ENCODE measurements at places on chromosomes 5 and 9. TPM values are rescaled to one million over a fixed set of nuclear protein-coding genes. Genes with fewer than 3 reads are reported as not detected.

- no peaks in the 10 kb centered on the region for H3K4me1 ChIP-seq
- no peak overlapping the region for H3K27ac ChIP-seq
- no peaks in the 10 kb centered on the region for H3K36me3 ChIP-seq
- H3K4me3 ChIP-seq = no peak overlapping the region
- no peaks in the 10 kb centered on the region for H3K27me3 ChIP-seq
- DNase-seq = no peak
Measured at GRCh38 chr5:96195123-96195522, 233.5 kb upstream of the ELL2 start.

DNA sequence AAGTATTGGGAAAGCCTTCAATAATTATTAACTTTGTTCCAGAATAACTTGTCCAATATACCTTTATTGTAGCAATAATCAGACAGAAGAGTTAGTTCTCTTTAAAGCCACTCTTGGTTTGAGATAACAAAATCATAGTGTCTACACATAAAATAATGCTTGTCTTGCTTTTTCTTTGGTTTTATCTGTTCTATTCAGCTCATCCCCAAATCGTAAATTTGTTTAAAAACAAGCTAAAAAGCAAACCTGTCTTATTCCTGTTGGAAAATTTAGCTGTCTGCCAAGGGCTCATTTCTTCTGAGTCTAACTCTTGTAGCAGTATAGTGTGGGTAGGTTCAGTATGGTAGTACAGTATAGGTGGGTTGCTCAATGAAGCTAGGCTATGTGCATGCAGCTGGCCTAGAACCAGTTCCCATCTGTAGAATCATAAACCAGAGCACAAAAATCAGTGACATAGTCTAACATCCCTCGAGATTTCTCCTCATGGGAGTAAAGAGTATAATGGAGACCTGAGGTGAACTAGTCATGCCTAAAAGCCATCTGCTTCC lies 17.9 kb upstream of the APBA1 start:
- no peaks in the 10 kb centered on the region for H3K4me1 ChIP-seq
- H3K27me3 ChIP-seq = no peaks in the 10 kb centered on the region
- H3K27ac ChIP-seq = no peak overlapping the region

GRCh38 chr5:61289669-61290306 lies 42.3 kb upstream of the ZSWIM6 start:
- H3K36me3 ChIP-seq = no peaks in the 10 kb centered on the region
- peaks cover 8% of the 10 kb centered on the region for H3K4me1 ChIP-seq
- no peak overlapping the region for H3K27ac ChIP-seq
- no peak overlapping the region for H3K4me3 ChIP-seq
- no peak for DNase-seq

DNA sequence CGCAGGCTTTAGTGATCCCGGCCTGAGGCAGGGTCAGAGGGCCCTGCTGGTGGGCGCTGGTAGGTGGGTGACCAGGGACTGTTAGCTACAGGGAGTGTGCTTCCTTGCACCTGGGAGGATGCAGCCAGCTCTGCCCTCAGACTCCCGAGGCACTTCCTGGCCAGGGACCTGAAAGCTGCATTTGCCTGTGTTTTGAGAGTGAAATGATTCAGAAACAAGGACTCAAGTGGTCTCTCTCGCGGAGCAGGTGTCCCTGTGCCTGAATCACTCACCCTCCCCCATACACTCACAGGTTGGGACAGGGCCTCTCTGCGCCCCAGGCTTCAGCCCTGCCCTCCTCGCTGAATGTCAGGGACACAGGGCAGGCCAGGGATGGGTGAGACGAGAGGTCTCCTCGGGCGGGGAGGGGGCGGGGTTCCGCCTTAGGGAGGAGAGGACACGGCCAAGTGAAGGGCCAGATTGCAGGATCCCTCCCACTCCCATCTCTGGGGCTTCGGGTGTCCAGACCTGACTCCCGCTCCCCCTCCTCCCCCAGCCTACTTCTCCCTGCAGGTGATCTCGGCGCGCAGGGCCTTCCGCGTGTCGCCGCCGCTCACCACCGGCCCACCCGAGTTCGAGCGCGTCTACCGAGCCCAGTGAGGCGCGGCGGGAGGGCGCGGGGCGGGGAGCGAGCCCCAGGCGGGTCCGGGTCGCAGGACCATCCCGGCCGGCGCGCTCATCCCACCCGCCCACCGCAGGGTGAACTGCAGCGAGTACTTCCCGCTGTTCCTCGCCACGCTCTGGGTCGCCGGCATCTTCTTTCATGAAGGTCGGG lies 1.5 kb downstream of the LTC4S start:
- no peak for DNase-seq
- H3K27me3 ChIP-seq = no peaks in the 10 kb centered on the region

GRCh38 chr9:31983895-31984294 lies 400.5 kb upstream of the ACO1 start:
- no peak overlapping the region for H3K27ac ChIP-seq
- H3K27me3 ChIP-seq = no peaks in the 10 kb centered on the region
- no peak for DNase-seq
- no peaks in the 10 kb centered on the region for H3K36me3 ChIP-seq

- no peak overlapping the region for H3K4me3 ChIP-seq
- no peaks in the 10 kb centered on the region for H3K4me1 ChIP-seq
- no peak overlapping the region for H3K27ac ChIP-seq
- no peak for DNase-seq
- peaks cover 8% of the 10 kb centered on the region for H3K36me3 ChIP-seq
Measured at GRCh38 chr9:98231770-98232478, 23.5 kb downstream of the TBC1D2 start.

GRCh38 chr5:160792281-160792680 lies 59.7 kb downstream of the ATP10B start:
- no peak overlapping the region for H3K27ac ChIP-seq
- no peaks in the 10 kb centered on the region for H3K27me3 ChIP-seq
- H3K36me3 ChIP-seq = no peaks in the 10 kb centered on the region
- H3K4me3 ChIP-seq = no peak overlapping the region
- peaks cover 3% of the 10 kb centered on the region for H3K4me1 ChIP-seq

DNA sequence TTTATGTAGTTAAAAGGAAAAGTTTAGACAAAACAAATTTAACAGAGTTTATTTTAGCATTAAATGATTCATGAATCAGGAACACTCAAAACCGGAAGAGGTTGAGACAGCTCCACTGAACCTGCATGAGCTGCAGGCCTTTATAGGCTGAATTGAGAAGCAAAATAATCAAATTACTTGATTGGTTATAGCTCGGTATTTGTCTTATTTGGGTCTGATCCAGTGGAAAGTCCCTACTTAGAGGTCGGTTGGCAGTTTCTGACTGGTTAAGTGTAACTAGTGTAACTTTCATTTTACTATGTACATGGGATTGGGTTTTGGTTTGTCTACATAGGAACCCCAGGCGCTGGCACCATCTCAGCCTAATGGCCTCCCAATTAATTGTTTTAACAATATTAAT lies 74.1 kb upstream of the PIK3R1 start:
- no peak for DNase-seq
- H3K27me3 ChIP-seq = no peaks in the 10 kb centered on the region
- no peak overlapping the region for H3K4me3 ChIP-seq

DNA sequence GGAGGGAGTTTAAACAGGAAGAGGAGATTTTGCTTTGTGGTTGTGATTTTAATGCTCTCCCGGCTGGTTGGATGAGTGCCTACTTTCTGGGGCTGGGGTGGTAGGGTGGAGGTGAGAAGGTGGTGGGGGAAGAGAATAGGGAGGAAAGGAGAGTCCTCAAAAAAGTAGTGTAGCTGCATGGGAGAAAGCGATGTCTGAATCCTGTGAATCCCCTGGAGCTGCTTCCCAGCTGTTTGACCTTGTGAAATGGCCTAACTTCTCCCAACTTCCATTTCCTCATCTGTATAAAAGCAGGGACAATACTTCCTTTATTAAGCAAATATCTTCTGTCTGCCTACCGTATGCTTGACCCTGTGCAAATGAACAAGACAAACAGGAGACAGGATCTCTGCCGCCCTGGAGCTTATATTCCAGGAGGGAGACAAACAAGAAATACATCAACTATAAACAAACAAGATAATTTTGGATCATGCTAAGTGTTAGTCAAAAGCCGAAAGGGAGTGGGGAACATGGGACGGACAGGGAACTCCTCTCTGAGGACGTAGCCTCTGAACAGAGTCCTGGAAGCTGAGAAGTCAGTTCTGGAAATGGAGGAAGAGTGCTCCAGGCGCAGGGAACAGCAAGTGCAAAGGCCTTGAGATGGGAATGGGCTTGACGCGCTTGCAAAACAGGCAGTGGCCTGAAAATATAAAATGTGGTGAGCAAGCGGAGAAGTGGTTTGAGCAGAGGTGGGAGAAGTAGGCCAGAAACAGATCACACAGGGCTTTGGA lies 103.5 kb downstream of the SPRY4 start:
- no peak overlapping the region for H3K4me3 ChIP-seq
- H3K27ac ChIP-seq = peak overlapping the region; percentile 33
- peaks cover 16% of the 10 kb centered on the region for H3K4me1 ChIP-seq
- H3K27me3 ChIP-seq = no peaks in the 10 kb centered on the region

GRCh38 chr5:30849931-30850710 lies 343.4 kb upstream of the CDH6 start:
- H3K27ac ChIP-seq = no peak overlapping the region
- DNase-seq = no peak
- no peaks in the 10 kb centered on the region for H3K27me3 ChIP-seq
- H3K4me3 ChIP-seq = no peak overlapping the region
- H3K36me3 ChIP-seq = no peaks in the 10 kb centered on the region

- no peak overlapping the region for H3K27ac ChIP-seq
- H3K27me3 ChIP-seq = no peaks in the 10 kb centered on the region
- H3K36me3 ChIP-seq = no peaks in the 10 kb centered on the region
- no peak overlapping the region for H3K4me3 ChIP-seq
- no peak for DNase-seq
- peaks cover 3% of the 10 kb centered on the region for H3K4me1 ChIP-seq
Measured at GRCh38 chr5:55575815-55576583, 41.2 kb upstream of the PLPP1 start.

DNA sequence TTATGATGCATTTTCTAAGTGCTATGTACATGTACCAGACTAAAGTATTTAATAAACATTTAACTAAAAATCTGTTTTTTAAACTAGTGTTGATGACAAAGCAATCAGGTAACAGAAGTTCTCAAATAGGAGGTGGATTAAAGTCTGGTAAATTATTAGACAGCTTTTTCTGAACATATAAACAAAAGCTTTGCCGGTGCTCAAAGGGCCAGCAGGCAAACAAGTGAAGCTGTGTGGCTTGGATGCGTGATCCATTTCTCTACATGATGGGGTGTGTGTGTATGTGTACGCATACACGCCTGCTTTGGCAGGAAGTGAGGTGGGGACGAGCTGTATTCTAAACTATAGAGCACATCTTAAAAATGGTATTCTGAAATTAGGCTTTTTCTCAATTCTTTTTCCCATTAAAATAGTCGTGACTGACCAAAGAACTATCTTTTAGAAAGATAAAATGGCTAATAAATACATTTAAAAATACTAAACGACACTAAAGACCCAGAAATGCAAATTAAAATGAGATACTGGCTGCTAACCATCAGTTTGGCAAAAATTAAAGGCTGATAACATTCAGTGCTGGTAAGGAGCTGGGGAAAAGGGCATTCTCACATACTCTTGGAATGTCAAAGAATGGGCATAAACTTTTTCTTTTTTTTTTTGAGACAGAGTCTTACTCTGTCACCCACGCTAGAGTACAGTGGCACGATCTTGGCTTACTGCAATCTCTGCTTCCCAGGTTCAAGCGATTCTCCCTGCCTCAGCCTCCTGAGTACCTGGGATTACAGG lies 174.0 kb downstream of the MAPKAP1 start:
- no peaks in the 10 kb centered on the region for H3K27me3 ChIP-seq
- DNase-seq = no peak
- H3K36me3 ChIP-seq = no peaks in the 10 kb centered on the region
- no peaks in the 10 kb centered on the region for H3K4me1 ChIP-seq
- H3K27ac ChIP-seq = no peak overlapping the region

- peak overlapping the region; percentile 95 for H3K27ac ChIP-seq
- H3K27me3 ChIP-seq = peaks cover 20% of the 10 kb centered on the region
- peak; percentile 64 for DNase-seq
- H3K4me3 ChIP-seq = peak overlapping the region; percentile 1
Measured at GRCh38 chr5:88145611-88146467, 122.8 kb downstream of the TMEM161B start.

DNA sequence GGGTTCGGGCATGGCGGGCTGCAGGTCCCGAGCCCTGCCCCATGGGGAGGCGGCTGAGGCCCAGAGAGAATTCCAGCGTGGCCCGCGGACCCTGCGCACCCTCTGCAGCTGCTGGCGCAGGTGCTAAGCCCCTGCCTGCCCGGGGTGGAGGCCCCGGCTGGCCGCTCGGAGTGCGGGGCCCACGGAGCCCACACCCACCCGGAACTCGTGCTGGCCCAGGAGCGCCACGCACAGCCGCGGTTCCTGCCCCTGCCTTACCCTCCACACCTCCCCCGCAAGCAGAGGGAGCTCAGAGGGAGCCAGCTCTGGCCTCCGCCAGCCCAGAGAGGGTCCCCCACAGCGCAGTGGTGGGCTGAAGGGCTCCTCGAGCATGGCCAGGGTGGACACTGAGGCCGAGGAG lies 75.3 kb downstream of the MRPS30 start:
- no peaks in the 10 kb centered on the region for H3K4me1 ChIP-seq
- DNase-seq = no peak

DNA sequence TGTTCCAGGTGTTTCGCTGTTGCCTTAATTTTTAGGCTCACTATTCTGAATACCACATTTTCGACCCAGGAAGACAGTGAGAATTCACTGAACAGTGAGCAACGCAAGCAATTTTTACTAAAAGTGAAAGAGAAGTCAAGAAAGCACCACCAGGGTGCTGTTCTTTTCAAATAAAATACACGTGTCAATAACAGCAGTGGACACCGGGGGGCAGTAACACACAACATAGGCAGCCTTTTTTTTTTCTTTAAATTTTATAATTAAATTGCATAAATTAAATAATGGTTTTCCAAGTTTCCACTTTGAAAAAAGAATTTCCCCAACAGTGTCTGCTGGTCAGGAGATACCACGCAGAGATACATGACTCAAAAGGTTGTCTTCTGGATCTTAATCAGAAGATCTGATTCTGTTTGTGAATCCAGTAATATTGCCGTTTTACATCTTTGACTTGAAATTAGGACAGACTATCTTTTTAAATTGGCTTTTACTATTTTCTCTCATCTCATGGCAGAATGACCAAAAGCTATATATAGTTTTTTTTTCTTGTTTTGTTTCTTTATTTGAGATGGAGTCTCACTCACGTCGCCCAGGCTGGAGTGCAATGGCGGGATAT lies 47.1 kb upstream of the SH3GL2 start:
- no peaks in the 10 kb centered on the region for H3K36me3 ChIP-seq
- no peaks in the 10 kb centered on the region for H3K4me1 ChIP-seq
- DNase-seq = peak; percentile 49
- H3K27me3 ChIP-seq = no peaks in the 10 kb centered on the region

The EPB41L4B gene
- total RNA-seq = 12.2 TPM

The GPR21 gene
- 5.6 TPM for total RNA-seq

The PCDHB3 gene
- total RNA-seq = 2.7 TPM

The LCN10 gene
- not detected for total RNA-seq

The PCDHGA2 gene
- total RNA-seq = 8.9 TPM

The PRSS3 gene
- total RNA-seq = 3.0 TPM

The ACTBL2 gene
- total RNA-seq = not detected

The ANKRD20A1 gene
- 8.5 TPM for total RNA-seq

The AIF1L gene
- total RNA-seq = 47.7 TPM

Data from spinal cord (tissue), 10 donors.